ENCODE measurements at places on chromosomes 1 and 21.

DNA sequence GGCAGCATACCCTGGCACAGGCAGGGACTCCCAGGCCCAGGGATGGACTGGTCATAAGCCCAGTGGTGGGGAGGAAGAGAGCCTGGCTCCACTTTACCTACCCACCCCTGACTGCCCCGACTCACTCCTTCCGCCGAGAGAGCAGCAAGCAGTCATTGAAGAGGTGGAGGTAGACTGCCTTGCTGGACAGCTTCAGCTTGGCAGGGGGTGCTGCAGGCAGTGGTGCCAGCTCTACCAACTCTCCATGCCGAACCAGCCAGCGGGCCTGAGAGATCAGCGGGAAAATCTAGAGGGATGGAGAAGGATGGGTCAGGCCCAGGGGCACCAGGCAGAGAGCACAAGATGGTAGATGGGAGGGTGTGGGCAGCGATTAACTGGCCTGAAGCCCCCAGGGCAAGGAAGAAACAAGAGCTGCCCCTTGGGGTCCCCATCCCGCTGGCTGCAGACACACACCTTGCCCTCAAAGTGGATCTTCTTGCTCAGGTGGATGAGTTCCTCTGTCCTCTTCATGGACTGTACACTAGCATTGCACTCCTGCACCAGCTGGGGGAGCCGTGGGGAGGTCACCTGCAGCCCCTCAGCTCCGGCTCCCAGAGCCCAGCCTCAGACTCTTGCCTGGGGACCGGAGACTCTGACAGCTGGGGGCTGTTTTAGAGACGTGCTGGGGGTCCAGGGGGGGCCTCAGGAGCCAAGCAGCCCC, 7.7 kb downstream of the ARHGEF19 start:
- no peak for DNase-seq

DNA sequence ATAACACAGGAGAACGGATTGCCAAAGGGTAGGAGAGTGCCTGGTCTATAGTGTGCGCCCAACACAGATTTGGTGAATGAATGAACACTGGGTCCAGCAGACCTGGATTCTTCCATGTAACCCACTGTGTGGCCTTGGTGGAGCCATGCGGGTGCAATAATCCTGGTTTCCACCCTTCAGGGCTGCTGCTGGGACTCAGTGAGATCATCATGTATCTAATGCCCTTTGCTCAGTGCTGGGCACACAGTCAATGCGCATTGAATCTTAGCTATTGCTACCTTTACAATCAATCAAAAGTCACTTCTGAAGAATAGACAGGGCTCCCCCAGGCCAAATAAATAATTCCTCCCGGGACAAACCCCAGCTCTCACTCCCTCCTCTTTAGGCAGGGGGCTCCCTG, 5.8 kb upstream of the EPHA2 start:
- DNase-seq, result no peak

DNA sequence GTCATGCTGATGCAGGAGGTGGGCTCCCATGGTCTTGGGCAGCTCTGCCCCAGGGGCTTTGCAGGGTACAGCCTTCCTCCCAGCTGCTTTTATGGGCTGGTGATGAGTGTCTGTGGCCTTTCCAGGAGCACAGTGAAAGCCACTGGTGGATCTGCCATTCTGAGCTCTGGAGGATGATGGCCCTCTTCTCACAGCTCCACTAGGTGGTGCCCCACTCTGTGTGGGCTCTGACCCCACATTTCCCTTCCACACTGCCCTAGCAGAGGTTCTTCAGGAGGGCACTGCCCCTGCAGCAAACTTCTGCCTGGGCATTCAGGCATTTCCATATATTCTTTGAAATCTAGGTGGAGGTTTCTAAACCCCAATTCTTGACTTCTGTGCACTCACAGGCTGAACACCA, 1188.6 kb downstream of the MRPL39 start:
- no peak for DNase-seq

DNA sequence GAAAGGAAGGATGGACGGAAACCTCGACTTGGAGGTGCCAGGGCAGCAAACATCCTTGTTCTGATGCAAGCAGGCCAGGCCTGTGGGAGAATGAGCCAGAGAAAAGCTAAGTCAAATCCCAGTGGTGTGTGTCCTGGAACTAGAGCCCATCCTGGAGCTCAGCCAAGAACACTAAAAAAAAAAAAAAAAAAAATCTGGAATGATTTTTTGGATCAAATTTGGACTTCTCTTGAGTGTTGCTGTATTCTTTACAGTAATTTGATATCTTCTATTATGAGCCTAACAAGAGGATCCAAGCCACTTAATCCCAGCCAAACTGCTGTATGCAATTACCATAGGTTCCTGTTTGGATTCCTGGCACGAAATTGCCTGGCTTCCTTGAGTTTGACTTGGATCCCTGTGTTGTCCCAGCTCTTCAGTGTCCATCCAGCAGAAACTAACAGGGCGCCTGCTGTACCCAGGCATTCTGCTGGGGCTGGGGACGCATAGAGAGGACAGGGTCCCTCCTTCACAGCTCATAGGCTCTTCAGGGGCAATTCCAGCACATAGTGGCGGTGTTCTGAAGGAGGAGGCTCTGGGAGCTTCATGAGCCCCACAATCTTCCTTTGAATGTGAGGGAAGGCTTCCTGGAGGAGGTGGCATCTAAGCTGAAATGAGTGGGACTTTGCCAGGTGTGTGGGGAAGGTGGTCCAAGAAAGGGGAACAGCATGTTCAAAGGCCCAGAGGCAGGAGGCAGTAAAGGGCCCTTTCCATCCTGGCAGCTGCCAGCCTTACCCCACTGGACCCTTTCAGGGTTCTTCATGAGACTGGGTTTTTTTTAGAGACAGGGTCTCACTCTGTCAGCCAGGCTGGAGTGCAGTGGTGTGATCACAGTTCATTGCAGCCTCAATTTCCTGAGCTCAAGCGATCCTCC, 24.7 kb downstream of the EPHX1 start:
- no peak for DNase-seq

GRCh38 chr1:99270646-99271045, 6.4 kb downstream of the PLPPR4 start:
- no peak for DNase-seq

- DNase-seq, result no peak
Measured at GRCh38 chr1:163240705-163241104, 38.0 kb upstream of the RGS5 start.

- DNase-seq, result no peak
Measured at GRCh38 chr21:35606578-35606977, 453.7 kb downstream of the SETD4 start.

DNA sequence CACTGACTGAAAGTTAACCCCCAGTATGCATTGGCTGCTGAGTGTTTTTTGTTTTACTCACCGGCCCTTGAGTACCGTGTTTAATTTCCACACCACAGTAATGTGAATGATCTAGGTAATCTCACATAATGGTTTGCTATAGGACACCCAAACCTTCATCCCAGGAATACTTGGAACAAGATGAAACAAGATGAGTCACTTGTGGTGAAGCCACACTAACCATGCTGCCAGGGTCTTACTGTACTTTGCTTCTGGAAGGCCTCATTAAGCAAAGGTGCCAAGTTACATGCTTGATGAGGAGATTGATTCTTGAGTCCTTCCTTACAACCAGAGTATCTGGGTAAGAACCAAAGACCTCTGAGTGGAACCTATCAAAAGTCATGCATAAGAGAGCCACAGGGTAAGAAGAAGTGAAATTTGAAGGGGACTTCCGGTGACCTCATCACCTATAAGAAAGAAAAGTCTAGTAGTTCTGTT, 163.3 kb downstream of the NRIP1 start:
- peak; percentile 50 for DNase-seq

GRCh38 chr1:172277989-172278388, 142.5 kb upstream of the C1orf105 start:
- DNase-seq, result no peak

- DNase-seq, result no peak
Measured at GRCh38 chr1:213391445-213391844, 340.4 kb downstream of the RPS6KC1 start.

DNA sequence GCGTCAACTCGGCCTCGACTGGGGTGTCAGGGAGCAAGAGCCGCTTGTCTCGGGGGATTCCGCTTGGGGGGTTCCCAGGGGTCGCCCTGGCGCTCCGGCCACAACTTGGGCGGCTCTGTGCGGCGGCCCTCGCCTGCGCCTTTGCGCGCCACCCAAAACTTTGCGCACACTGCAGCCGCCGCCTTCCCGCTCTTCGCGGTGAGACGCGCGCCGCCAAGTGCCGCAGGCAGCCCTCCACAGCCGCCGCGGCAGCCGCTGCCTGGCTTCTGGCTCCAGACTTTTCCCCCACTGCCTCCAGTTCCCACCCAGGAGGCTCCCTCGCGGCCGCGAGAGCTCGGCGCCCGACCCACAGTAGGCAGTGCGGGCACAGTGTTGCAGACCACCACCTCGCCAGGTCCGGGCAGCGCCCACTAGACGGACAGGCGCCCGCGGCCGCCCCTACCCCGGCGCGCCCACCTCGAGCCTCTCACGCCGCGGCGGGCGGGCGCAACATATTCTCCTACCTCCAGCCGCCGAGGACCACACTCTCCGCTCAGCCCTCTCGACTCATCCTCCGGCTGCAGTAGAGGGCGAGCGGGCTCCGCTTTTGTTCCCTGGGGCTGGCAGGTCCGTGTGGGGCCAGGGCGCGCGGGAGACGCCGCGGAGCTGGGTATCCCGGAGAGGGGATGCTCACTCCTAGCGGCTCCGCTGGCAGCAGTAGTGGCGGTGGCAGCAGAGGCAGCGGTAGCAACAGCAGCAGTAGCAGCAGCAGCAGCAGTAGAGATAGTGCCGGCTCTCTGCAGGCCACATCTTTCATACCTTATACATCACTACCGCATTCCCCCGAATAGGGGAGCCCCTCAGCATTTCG, 296.6 kb downstream of the OMA1 start:
- peak; percentile 12 for DNase-seq

- DNase-seq, result no peak
Measured at GRCh38 chr1:111615870-111616715, 3.5 kb upstream of the RAP1A start.

GRCh38 chr1:21673277-21673780, 4.2 kb upstream of the RAP1GAP start:
- DNase-seq, result no peak

DNA sequence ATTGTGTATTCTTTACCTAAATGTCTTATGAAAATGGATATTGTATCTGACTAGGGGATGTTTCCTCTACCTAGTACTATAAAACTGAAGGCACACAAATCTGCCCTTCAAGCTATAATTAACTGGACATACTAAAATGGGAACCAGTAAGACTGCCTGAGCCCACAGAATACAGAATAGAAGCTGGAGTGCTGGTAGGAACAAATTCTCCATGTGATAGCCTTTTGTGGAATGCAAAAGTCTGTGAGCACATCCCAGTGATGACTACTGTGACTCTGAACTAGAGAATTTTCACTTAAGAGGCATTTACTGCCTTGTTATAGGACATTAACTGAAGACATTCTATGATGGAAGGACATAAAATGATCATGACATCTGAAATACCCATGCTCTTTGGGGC, 30.3 kb downstream of the KIFAP3 start:
- no peak for DNase-seq

Data from SJSA1 (cell line).